Vagina (tissue), 2 donors: ENCODE measurements at places on chromosomes 13 and 19.

GRCh38 chr13:104773775-104774174 is 1707.6 kb upstream of the SLC10A2 start:
- no peak for DNase-seq

GRCh38 chr13:28532388-28533124 is 37.6 kb upstream of the FLT1 start:
- DNase-seq = no peak

DNA sequence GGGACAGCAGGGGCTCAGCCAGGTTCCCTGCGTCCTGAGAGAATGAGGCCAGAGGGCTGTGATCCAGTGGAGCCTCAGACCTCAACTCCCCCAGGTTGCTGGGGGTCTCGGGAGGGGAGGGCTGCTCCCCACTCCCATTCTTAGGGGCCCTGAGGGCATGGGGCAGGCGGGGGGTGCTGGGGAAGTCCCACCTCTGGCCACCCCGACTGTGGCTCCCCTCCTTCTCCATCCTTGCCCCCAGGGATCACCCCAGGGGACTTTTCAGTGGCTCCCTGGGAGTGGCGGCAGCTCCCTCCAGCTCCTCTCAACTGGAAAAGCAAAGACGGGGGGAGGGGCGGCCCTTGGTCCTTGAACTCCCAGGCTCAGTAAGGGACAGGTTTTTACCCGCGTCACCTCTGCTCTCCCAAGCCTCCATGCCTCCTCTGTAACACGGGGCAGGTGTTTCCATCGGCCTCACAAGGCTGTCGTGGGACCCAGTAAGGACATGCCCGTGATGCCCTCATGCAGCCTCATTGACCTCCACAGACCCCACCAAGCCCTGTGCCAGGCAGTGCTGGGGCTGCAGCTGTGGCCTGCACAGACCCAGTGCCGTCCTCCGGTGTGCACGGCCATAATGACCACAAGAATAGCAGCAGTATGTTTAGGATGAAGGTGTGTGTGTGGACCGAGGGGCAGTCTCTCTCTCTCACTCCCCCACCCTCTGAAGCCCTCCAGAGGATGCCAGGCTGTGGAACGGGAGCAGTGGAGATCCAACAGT is 11.6 kb upstream of the TOMM40 start:
- DNase-seq = no peak

DNA sequence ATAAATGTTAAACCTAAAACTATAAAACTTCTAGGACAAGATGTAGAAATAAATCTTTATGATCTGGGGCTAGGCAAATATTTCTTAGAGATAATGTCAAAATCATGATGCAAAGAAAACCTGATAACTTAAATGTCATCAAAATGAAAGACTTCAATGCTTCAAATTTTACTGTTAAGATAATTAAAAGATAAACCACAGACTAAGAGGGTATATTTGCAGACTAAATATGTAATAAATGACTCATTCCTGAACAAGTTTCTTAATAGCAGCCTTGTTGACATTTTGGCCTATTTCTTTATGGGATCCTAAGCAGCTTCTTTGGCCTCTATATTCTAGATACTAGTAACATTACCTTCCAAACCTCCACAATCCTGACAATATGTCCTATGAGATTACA is 2878.3 kb upstream of the PCDH20 start:
- DNase-seq = no peak

- DNase-seq = no peak
Observed at GRCh38 chr19:14961956-14962685, 17.5 kb downstream of the SLC1A6 start.

- no peak for DNase-seq
Observed at GRCh38 chr19:14114854-14115253, 2.7 kb downstream of the PRKACA start.

GRCh38 chr13:36382030-36382429 is 35.8 kb upstream of the SPART start:
- no peak for DNase-seq
